Psoas muscle (tissue), 8 donors: ENCODE measurements at places on chromosomes 5 and 9. TPM values are rescaled to one million over a fixed set of nuclear protein-coding genes. Genes with fewer than 3 reads are reported as not detected.

- no peak for DNase-seq
Measured at GRCh38 chr5:20102293-20102692, 114.3 kb upstream of the CDH18 start.

DNA sequence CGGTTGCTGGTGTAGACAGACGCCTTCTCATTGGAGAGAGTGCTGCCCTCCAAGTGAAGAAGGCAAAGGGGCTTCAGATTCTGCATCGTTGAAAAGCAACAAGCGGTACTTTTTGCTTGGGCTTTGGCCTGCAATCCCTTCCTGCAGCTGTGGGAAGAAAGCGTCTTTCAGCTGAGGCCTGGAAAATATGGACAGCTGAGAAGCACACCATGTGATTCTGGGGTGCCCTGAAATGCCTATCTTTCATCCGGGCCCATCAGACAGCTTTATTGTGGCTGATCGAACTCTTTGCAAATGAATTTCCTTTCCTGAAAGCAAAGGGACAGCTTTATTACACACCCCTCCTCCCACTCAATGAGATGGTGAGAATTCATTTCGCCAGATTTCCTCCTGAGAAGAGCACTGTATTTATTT lies 74.0 kb downstream of the NSG2 start:
- DNase-seq = no peak

GRCh38 chr5:145471831-145472612 lies 363.1 kb downstream of the PRELID2 start:
- DNase-seq = no peak

GRCh38 chr9:27154908-27155307 lies 45.9 kb downstream of the TEK start:
- no peak for DNase-seq

The INSL6 gene
- not detected for polyA plus RNA-seq

DNA sequence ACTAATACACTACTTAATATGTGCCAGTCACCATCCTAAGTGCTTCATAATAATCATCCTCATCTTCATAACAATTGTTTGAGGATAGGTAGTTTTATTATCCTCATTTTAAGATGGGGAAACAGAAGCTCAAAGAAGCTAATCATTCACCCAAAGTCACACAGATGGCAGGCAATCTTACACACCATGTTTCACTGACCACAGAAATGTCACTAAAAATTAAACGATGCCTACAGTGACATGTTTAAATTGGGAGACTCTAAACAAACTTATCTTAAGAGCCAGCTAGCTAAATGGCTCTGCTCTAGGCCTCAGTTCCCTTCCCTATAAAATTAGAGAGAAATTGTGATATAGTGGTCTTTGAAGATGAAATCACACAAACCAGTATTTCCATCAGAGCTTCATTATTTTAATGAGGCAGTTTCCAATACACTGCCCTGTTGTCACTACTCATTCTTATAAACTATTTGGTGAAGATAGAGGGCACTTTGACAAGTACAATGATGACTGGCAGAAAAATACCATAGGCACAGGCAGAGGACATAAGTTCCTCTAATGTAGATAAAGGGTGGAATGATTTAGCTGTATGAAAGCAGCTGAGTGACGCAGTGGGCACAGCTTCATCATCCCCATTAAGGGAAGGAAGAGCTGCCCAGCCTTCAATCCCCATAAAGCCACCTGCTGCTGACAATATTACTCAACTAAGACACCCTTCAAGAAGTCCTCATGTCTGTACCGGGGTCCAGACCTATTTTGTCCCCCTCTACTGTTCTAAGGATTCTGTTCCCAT lies 224.1 kb downstream of the ACTL7B start:
- DNase-seq = no peak

- no peak for DNase-seq
Measured at GRCh38 chr5:177128551-177128981, 5.0 kb upstream of the NSD1 start.

- DNase-seq = no peak
Measured at GRCh38 chr9:94875300-94876020, 149.0 kb downstream of the AOPEP start.

The VCP gene
- 384 TPM for polyA plus RNA-seq

DNA sequence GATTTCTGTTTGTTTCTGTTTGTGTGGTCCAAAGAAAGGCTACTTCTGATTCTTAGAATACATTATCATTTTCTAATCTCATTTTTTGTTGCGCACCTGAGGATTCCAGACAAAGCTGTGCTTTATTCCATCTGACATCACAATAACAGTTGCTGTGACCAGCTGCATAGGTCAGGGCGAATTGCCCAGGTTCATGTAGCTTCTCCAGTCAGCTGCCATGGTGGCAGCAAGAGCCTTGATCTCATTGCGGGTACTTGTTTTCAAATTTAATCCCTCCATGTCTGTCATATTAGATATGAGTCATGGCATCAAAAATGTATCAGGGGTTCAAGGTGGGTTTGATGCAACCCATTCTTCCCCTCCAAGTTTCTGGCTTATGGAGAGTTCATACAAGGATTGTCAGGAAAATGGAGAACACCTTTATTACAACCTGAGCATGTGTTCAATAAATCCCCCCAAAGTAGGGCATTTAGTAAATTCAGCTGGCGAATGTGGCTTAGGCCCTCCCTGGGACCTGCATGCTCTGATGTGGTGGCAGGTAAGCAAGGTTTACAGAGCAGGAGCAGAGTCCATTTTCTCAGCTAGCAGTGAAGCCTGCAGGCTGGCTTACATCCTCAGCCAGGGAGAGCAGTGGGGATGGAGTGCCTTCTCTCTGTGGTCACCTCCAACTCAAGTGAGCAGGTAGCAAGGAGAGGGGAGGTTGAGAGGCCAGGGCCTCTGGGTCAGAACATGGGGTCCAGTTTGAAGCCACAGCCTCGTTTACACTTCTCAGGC lies 13.9 kb downstream of the CAVIN4 start:
- no peak for DNase-seq

DNA sequence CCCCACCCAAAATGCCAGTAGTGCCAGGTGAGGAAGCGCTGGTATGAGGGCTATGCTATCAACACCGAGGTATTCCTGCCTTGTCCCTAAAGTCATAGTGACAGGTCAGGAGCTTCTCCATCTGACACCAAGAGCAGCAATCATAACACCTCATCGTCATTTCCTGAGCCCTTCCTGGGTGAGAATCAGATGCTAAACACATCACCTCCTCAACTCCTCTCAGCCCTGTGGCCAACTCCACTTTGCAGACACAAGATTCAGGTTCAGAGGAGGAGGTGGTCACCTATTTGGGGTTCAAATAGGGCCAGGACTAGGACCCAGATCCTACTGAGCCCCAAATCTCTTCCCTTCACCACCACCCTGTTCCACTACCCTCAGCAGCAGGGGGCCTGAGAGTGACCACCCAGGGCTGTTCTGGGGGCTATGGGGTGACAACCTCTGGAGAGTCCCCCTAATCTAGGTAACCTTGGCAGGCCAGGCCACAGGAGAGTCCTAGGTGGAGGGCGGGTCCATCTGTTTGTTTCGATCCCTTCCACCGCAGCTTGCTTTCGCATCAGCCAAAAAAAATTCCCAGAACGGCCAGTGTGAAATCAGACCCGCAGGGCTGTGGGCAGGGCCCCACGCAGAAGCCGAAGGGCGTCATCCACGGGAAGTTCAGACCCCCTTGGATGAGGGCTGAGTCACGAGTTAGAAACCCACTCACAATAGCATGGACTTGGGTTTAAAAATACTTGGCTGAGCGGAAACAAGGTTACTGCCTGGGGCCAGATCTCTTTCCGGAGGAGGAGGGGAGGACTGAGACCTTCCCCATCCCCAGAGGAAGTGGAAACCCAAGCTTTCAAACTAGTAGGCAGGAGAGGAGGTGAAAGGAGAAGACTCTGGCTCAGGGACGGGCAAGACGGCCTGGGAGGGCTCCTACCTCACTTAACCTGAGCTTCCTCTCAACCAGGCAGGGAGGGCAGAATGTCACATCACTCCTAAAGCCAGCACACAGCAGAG lies 8.7 kb downstream of the STK10 start:
- no peak for DNase-seq

DNA sequence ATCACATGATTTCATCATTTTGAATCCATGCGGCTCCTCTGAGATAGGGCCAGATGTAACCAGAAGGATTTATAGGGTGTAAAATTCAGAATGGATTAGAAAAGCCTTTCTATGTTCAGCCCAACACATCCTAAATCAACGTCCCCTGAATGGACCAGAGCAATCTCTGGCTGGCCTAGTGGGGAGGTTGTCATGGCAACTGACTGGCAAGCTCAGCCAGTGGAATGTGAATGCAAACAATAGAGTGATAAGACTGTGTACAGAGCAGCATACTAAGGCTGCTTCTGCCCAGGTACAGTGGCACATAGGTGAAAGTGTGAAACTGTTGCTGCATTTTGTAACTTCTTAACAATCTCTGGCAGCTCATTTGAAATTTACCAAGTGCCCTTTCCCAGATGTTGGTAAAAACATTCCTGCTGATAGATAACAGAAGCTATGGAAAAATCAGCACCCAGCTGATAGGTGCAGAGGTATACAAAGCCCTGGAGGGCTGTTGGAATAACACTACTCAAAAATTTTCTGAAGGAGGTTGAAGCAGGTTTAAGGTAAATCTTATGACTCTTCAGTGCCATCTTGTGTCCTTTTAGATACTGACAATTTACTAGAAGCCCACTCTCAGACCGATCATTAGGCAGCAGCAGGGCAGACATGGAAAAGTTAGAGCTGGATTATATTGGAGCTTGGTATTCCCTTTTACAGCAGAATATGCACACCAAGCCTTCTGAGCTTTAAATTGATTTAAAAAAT lies 267.2 kb downstream of the RAB3C start:
- DNase-seq = no peak

The C9orf153 gene
- 0.22 TPM for polyA plus RNA-seq

The GABRA6 gene
- polyA plus RNA-seq = not detected

DNA sequence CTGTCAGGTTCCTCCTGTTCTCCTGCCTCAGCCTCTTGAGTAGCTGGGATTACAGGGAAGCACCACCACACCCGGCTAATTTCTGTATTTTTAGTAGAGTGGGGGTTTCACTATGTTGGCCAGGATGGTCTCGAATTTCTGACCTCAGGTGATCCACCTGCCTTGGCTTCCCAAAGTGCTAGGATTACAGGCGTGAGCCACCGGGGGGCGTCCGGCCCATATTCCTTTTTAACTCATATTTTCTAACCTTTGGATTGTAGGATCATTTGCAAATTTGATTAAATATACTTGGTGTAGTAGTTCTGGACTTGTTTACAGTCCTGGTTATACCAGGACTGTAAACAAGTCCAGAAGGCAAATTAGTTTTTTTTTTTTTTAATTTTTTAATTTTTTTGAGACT lies 4.3 kb downstream of the TCERG1 start:
- DNase-seq = no peak

GRCh38 chr5:133347039-133347438 lies 265.3 kb downstream of the FSTL4 start:
- DNase-seq = no peak

- DNase-seq = no peak
Measured at GRCh38 chr5:64973215-64973614, 204.5 kb downstream of the CWC27 start.

- DNase-seq = no peak
Measured at GRCh38 chr5:97623441-97623840, 440.4 kb upstream of the RIOK2 start.

DNA sequence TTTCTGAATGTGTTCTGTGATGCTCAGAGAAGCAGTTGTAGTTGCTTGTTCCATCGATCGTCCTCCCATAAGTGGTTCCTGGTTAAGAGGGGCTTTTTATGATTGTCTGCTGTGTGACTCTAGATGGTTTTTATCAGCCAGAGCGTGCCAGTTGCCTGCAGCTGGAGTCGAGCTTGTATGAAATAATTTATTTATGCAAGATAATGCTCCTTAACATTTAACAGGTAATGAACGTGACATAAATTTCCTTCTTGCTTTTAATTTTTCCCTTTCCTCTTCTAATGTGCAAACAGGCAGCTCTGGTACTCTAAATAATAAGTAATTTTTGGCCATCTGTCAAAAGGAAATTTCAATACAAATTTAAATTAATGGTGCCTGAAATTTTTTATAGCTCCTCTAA lies 84.4 kb downstream of the TLE4 start:
- no peak for DNase-seq

DNA sequence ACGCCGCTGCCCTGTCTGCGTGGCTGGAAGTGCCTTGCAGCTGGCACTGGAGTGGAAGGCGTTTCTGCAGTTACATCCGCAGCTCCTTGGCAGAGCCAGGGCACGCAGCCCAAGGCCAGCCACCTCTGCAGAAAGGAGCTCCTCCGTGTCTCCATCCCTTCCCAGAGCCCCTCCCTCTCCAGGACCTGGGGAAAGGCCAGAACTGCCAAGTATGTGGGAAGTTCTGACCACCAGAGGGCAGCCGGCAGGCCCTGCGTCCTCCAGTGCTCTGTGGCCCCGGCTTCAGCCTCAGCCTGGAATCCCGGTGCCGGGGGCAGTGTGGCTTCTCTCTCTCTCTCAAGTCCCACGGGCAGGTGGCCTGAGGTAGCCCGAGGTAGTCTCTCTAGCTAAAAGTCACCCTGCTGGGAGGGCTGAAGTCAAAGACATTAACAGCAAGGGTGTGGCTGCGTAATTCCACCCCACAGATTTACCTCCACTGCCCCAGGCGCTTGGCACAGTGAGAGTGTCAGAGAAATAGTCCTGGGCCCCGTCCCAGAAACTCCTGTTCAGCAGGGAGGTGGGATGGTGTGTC lies 101.7 kb upstream of the FCN2 start:
- peak; percentile 65 for DNase-seq

DNA sequence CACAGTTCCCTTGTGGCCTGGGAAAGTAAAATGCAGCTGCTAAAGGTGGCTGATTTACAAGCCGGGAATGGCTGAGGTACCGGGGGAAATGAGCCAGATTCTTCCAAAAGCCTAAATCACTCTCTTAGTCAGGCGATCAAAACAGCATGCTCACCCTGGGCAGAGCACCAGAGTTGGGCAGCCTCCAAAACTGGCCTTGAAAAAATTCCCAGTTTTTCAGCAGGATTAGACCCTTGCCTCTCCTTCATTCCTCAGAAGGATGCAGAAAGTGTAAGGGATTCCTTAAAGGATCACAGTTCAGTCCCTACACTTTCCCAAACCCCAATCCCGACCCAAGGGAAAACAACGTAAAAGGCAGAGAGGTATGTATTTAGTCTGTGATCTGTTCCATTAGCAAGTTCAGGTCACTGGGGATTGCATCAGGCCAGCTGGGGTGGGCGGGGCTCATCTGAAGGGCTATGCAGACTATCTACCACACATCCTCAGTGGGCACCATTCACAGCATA lies 16.9 kb downstream of the TMEM174 start:
- peak; percentile 24 for DNase-seq

GRCh38 chr9:122036988-122037387 lies 56.1 kb downstream of the TTLL11 start:
- DNase-seq = no peak

The SMIM32 gene
- 0.06 TPM for polyA plus RNA-seq

The ATP6V0E1 gene
- 319 TPM for polyA plus RNA-seq

DNA sequence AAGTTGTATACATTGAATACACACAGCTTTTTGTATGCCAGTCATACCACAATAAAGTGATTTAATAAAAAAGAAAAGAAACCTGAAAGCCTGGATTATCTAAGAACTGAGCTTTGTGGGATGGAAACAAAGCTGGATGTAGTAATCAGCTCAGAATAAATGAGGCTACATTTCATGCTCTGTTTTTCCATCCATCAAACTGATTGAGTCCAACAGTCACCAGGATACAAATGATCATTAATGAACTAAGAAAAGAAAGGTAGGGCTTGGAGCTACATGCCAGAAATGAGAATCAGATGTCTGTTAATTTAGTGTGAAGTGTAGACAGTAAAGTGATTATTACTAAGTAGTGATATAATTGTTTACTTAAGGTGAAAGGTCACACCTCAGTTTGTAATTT lies 109.8 kb upstream of the TARS1 start:
- DNase-seq = no peak

- no peak for DNase-seq
Measured at GRCh38 chr9:96555567-96556386, 63.9 kb downstream of the CDC14B start.
